ENCODE measurements at places on chromosomes 4 and X.

DNA sequence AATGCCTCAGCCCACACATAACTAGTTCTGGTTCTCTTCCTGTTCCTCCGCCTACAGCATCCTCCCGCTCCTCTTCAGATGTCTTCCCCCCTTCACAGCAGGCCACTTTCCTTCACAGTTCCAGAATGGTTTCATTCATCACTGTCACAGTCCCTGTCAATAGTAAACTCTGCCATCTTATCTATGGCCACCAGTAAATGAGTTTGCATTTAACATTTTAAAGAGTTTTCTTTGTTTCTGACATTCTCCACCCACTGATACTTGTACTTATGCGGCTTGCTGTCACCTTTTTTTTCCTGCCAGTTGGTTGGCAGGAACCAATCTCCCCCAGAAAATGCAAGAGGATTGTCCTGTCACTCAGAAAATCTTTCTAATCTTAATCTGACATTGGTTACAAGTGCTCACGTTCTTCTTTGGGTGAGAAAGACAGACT, 114.1 kb downstream of the GLUD2 start:
- no peak for DNase-seq

DNA sequence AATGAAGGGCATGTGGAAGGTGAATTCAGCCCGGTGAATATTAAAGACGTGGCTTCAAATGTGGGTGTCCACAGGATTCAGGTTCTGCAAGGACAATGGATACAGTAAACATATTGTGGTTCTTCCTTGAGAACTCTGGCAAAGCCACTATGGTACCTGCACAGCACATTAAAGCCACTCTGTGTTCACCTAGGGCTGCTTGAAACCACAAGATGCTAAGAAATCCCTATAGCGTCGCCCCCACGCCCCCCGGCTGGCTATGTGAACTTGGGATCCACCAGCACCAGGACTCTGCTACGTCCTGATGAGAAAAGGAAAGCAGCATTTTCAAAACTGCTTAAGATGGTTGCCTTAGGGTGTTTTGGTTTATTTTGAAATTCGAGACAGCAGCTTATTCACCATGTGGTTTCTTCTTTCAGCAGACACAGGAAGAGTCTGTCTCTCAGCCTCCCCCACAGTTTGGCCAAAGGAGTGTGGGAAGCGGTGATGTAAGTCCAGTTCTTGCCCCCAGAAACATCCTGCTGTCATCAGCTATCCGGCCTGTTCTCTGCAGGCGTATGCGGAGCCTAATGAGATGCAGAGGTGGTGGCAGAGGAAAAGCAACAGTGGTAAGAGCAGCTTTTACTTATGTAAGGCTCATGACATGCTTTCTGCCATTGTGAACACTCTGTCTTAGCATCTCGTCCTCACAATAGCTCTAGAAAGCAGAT, 111.5 kb downstream of the AFAP1 start:
- DNase-seq, result no peak

DNA sequence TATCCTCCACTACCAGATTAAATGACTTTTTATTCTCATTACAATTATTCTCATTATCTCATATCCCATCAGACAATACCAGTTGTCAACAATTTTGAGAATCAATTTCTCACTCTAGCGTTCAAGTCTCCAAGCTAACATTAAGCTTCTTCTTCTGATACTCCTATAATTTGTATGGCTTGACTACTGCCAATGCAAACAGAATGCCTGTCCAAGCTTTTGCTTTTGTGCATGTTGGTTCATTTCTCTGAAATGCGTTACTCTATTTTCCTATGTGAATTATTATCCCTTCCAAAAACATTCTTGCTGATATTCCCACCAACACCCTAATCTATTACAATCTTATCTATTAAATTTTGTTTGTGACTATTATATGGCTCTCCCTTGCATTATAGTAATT, 1602.3 kb downstream of the C4orf33 start:
- no peak for DNase-seq

DNA sequence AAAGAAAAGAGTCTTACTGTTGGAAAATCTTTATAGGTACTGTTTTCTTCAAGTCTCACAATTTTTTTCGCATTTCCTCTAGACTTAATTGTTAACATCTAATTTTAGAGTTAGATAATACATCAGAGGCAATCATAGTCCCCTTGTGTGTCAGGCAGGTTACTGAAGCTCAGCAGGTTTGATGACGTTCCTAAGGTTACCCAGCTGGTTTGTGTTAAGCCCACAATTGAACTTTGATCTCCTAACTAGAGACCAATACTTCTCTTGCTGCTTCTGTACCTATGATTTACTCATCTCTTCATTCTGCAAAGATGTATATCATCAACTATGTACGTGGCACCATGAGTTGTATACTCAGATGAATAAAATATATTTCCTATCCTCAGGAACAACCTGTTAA, 131.6 kb upstream of the STIM2 start:
- DNase-seq, result no peak

DNA sequence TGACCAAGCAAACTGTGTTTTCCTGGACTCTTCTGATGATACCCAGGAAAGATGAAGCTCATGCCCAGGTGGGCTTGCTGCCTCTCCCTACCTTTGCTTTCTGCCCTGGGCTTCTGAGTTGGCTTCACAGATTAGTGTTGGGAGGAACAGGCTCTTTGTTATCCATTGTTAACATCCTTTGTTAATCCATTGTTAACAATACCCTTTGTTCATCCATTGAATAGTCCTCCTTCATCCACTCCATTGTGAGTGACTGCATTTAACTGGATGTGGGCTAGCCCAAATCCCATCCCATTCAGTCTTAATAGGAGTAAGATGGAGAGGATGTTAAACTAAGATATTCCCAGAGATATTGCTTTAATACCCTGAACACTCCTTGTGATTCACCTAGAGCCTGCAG, 199.0 kb upstream of the LNX1 start:
- no peak for DNase-seq

- DNase-seq, result no peak
Measured at GRCh38 chrX:103797691-103798090, 21.1 kb downstream of the PLP1 start.

DNA sequence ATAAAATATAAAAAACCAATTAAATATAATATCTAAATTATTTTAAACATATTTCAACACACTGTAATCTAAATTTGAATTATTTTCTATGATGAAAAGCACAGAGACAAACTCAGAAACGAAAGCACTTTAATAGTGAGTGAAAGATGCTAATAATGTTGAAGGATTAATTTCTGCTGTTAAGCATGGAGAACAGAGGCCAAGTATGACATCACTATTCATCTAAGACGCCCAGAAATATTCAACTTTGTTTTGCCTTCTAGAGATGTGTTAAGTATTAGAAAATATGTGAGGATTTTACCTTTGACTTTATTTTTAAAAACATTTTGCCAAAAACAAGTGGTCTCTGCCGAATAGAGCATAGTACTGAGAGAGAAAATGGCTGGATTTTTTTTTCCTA, 19.3 kb downstream of the ARHGEF6 start:
- no peak for DNase-seq

- no peak for DNase-seq
Measured at GRCh38 chrX:134570899-134571298, 87.4 kb downstream of the PLAC1 start.

DNA sequence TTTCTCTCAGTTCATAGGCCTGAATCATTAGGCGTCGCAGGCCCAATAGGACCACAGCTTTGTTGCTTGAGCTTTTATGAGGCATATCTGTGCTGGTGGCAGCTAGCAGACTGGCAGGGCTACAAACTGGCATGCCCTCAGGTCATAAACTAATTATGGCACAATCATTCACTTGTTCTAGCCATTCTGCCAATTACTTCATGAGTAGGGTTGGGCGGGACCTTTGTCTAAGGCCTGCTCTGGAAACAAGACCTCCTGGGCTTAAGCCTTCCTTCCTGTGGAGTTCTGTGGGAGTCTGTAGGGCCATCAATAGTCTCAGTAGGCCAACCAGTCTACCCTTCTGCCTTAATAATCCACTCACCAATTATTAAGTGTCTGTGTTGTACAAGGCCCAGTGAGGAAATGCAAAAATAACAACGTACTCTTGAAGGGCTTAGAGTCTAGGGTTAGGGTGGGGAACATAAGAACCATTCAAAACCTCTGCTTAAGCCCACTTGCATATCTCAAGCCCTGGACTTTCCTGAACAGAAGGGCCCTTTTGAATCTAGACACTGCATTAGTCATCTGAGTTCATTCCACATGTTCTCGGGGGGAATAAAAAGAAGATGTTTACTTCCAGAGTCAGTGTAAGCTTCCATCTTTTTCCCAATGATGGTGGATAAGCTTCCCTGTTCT, 44.5 kb downstream of the SHROOM4 start:
- no peak for DNase-seq

GRCh38 chrX:68936608-68937007, 107.8 kb downstream of the EFNB1 start:
- DNase-seq, result no peak

GRCh38 chr4:5424901-5425300, 283.5 kb downstream of the EVC2 start:
- DNase-seq, result no peak

GRCh38 chrX:15404401-15405096, 20.3 kb upstream of the VEGFD start:
- DNase-seq, result no peak

DNA sequence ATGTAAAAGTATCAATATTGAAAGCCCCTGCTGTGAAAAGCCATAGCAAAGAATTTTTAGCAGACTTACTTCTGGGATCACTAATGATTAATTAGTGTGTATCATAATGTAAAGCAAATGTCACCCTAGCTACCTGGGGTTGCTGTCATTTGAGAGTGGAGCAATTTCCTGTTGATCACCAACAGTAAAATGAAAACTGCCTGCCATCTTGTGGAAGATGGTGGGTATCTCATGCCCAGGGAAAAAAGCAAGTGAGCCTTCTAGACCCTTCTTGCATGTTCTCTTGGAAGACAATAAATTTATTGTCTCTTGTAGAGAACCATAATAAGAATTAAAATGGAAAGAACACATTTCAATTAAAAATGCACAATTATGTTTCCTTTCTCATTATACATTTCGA, 360.2 kb downstream of the ZIC3 start:
- DNase-seq, result peak; percentile 30

GRCh38 chr4:127634181-127634580, 1.4 kb downstream of the INTU start:
- DNase-seq, result no peak

GRCh38 chr4:1204828-1205585, 32.6 kb upstream of the SPON2 start:
- DNase-seq, result no peak

DNA sequence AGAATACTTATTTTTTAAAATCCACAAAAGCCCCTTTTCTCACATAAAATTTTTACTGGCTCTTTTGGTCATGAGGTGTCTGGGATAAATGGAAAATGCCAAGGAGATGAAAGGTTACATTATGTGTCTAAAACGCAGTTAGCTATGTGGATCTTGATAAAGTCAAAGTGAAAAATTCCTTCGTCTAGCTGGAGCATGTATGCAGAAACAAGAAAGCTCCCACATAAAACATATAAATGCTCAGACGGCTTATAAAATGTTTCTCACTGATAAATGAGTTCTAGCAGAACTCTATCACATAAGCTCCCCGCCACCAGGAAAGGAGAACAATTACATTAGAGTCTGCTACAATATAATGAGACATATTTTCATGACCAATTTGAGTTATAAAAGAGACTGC, 83.8 kb downstream of the TBC1D9 start:
- no peak for DNase-seq

GRCh38 chr4:96675896-96676295, 836.0 kb downstream of the PDHA2 start:
- no peak for DNase-seq

- DNase-seq, result no peak
Measured at GRCh38 chr4:135917011-135917410, 1615.3 kb downstream of the PCDH18 start.

DNA sequence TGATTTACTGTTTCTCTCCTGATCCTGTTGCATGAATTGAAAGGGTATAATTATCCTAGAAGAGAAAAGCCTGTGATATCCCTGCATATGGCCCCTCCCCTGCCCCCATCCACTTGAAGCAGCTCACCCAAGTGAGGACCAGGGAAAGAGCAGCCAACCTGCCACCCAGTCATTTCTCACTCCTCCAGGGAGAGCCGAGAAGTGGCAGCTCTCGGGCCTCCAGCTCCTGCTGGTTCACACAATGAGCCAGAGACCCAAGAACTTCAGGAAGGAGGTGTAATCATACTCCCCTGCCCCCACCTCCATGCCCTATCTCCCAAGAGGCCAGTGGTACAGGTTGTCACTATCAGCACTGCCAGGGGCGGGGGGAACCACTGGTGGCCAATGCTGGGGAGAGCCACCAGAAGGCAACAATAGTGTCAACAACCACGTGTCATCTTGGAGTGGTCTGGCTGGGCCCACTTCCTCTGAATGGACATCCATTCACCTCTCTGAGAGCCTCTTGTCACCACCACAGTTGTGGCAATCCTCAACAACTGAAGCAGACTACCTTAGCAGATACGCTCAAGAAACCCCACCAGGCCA, 42.9 kb downstream of the APOO start:
- no peak for DNase-seq

- DNase-seq, result no peak
Measured at GRCh38 chr4:145614233-145614610, 5.0 kb upstream of the MMAA start.

DNA sequence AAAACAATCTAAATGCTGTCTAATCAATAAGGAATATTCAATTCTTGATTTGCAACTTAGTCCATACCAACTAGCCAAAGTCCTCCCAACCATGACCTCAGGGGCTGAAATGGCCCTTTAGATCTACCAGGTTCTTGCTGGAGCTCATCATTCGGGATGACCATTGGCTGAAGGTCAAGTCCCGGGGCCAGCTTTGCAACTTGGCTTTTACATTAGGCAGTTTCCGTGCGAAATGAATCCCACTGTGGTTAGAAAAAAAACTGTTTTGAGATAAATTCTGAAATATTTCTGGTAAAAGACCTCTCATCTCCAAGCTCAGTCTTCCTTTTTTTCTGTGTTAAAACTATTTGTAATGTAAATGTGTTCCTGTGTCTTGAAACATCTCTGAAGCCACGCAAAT, 178.6 kb downstream of the TENM3 start:
- no peak for DNase-seq

- no peak for DNase-seq
Measured at GRCh38 chrX:21873063-21873775, 17.4 kb downstream of the YY2 start.

DNA sequence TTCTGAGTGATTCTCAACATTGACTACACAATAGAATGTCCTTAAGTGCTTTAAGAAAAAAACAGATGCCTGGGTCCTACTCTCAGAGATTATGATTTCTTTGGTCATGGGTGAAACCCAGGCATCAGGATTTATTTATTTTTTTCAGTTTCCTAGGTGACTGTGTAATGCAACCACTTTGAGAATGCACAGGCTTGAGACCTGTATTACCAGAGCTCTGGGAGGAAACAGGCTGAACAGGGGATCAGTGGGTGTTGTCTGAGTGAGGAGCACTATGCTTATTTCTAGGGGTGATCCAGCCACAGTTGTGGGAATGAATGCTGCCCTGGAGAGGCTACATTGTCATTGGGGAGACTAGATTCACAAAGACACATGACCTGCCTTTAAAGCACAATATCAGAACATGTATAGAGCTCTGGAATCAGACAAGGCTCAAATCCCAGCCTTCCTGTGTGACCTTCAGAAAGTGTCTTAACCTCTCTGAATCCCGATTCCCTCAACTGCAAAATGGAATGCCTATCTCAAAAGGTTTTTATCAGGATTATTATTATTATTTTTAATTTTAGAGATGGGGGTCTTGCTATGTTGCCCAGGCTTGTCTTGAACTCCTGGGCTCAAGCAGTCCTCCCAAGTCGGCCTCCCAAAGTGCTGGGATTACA, 61.6 kb upstream of the PRPS1 start:
- DNase-seq, result no peak

Measured in NCI-H1092 treated with DMSO at 0.1 percent for 48 hours (cell line).